ENCODE measurements at places on chromosomes 6 and 20.

DNA sequence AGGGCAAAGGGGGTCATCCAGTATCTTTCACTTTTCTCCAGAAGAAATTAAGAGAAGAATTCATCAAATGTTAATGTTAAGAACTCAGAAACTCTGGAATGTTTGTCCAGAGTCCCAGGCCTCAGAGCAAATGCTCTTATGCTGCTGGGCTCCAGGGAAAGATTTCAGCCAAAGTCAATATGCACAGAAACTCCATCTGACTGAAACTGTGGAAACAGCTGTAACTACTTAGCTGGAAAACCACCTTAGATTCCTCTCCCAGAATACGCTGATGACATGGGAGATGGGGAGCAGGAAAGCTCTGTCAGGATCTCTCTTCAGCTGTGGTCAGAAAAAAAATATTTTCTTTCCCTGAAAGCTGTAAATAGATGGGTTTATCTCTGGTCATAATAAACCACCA, 559.6 kb downstream of the RFPL4B start:
- DNase-seq, result no peak

GRCh38 chr6:124977067-124977908, 15.1 kb downstream of the RNF217 start:
- no peak for DNase-seq

- DNase-seq, result no peak
These were observed 191.7 kb upstream of the HSF2 start for GRCh38 chr6:122207794-122208193.

GRCh38 chr6:3561725-3562124, 104.9 kb upstream of the SLC22A23 start:
- no peak for DNase-seq

- peak; percentile 45 for DNase-seq
These were observed 413 bp downstream of the PTPRA start for GRCh38 chr20:2873747-2874041.

GRCh38 chr20:31568041-31568731, 36.9 kb upstream of the ID1 start:
- DNase-seq, result no peak

DNA sequence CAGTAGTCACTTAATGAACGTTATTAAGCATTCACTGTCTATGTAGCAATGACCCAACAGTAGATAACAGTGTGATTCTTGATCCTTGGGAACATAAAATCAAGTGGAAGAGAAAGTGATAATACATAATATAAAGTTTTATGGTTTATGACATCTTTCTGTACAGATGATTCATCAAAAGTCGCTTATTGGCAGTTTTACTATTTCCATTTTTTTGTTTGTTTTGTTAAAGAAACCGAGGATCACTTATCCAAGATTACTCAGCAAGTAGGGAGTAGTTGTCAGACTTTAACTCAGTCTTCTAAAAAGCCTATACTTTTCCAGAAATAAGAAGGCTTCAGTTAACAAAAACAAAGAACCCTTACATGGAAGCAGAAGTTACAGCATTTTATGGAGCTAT, 260.8 kb downstream of the ZFAND3 start:
- DNase-seq, result no peak

- DNase-seq, result no peak
These were observed 31.1 kb downstream of the NFYA start for GRCh38 chr6:41103847-41104246.

DNA sequence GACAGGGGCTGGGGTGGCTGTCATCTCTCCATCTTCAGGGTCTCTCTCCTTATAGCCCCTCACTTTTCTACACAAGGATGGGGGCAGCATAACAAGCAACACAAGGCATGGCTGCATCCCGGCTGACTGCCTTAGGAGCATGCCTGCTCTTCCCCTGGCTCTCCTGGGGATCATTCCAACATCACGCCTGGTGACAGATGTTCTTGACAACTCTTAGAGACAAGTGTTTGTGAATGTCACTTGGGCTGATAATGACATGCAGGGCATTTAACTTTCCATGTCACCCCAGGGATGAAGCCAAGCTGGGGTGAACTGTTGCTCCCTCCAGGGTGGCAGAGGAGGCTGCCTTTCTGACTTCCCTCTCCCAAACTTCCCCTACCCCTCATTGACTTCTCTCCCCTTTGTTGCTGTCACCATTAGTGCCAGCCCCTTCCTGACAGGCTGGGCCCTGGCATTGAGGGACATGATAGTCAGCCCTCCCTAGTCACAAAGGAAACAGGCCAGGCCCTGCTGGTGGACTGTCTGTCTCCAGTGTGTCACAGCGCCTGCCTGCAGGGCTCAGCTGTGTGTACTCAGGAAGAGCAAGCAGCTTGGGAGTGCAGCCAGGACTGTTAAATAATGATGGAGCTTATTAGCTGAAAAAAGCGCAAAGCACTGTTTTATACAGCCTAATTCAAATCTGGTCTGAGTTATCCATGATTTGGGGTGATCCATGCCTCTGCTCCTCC, 161.8 kb downstream of the LRFN2 start:
- no peak for DNase-seq

GRCh38 chr6:132204591-132204990, 196.7 kb downstream of the MOXD1 start:
- DNase-seq, result no peak

DNA sequence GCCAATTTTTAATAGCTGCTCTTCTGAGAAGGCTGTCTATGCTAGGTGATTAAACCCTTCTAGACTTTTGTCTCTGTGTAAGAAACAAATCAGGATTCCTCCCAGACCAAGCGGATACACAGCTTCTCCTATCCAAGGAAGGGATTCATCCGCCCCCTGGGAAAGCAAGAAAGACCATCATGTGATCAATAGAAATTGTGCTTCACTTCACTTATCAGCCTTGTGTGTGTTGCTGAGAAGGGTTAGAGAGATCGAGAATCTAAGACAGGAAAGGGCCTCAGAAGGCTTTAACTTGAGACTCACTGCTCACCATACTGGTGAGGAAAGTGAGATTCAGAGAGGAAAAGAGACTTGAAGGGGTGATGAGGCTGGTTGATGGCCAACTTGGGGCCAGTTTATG, 1.5 kb downstream of the ABCC10 start:
- no peak for DNase-seq

DNA sequence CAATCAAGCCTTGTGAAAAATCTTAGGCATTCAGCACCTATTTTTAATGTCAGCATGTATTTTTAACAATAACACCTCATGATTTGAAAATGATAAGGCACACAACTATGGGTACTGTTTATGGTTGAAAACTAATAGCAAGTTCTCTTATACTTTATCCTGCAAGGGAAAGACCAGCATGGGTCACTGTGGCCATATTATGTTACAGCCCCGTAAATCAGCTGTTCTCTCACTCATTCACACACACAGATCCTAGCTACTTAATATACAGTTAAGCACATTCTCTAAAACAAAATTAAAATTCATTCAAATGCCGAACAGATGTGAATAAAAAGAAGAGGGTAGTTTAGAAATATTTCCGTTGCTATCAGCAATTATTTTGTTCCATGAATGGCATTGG, 224.4 kb downstream of the OGFRL1 start:
- DNase-seq, result no peak

DNA sequence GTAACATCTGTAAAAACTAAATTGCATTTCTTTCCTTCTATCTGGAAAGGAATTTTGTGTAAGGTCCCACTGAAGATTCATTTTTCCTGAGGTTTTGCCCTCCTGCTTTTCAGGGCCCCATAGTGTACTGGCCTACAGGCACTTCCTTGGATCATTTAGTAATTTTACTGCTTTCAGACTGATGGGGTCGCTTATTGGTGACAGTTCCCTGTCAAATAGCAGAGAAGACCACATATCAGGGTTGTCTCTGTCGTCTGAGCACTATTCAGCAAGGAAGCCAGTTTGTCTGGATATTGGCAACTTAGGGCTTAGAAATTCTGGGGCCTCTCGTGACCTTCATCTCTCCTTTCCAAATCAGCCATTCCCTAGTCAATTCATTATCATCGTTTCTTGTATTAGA, 3.5 kb downstream of the GRM1 start:
- no peak for DNase-seq

DNA sequence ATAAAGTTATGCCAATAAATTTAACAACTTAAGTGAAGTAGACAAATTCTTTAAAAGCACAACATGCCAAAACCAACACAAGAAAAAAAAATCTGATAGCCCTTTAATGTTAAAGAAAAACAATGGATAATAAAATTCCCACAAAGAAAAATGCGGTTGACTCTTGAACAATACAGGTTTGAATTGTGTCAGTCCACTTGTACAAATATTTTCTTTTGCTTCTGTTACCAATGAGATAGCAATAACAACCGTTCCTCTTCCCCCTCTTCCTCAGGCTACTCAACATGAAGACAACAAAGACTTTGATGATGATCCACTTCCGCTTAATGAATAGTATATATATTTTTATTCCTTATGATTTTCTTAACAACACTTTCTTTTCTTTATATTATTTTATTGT, 283.9 kb upstream of the MAN1A1 start:
- DNase-seq, result no peak

DNA sequence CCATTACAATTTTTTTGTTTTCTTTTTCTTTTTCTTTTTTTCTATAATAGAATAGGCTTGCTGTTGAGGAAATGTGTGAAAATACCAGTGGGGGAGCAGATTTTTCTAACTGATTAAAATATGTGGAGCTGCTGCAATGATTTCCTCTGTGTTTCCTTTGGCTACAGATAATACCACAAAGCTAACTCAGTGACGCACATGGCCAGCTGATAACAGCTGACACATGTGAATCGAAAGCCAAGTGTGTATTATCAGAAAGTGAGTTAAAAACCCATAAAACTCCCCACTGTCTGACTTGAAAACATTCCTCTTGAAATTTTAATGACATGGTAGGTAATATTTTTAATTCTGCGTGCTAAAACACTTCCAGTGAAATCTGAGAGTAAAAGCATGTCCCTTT, 70.8 kb upstream of the AHI1 start:
- peak; percentile 66 for DNase-seq

DNA sequence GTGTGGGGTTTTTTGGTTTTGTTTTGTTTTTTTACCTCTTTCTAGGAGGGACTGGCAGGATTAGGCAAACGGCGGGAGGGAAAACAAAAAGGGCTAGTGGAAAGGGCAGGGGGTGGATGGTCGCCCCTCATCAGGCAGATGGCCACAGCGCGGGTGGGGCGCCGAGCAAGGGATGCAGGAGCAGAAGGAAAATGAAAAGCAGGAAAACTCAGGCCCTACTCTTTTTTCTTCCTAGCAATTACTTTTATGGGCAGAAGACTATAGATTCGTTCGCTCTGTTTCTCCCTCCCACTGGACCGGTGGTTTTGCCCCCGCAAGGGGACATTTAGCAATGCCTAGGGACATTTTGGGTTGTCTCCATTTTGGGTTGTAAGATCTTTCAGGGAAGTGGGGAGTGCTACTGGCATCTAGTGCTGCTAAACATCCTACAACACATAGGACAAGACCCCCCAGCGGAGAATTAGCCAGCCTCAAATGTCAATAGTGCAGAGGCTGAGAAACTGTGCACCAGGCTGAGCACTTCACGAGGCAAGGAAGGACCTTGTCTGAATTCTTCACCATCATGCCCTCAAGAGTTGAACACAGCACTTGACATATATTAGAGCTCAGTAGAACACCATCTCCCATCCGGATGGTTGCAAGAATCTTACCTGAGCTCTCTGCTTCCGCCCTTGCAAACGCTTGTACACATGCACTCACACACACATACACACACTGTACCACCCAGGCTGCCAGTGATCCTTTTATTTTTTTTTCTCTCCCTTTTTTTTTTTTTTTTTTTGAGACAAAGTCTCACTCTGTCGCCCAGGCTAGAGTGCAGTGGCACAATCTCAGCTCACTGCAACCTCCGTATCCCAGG, 4.8 kb upstream of the ZMYND8 start:
- no peak for DNase-seq

- DNase-seq, result no peak
These were observed 245.4 kb downstream of the PTPRK start for GRCh38 chr6:128275030-128275429.

DNA sequence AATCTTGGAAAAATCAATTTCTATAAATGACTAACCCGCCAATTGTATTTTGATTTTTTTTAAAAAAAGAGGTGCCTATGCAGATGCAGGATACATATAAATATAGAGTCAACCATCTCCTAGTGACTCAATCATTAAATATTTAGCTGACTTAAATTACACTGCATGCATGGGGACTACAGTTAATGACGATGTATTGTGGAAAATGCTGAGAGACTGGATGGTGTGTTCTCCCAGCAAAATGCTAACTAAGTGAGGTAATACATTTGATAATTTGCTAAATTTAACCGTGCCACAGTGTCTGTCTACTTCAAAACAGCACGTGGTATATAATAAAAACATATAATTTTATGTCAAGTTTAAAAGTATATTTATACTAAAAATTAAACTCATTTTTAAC, 341.6 kb downstream of the PRKN start:
- DNase-seq, result no peak

GRCh38 chr6:167988945-167989841, 8.3 kb upstream of the KIF25 start:
- no peak for DNase-seq

DNA sequence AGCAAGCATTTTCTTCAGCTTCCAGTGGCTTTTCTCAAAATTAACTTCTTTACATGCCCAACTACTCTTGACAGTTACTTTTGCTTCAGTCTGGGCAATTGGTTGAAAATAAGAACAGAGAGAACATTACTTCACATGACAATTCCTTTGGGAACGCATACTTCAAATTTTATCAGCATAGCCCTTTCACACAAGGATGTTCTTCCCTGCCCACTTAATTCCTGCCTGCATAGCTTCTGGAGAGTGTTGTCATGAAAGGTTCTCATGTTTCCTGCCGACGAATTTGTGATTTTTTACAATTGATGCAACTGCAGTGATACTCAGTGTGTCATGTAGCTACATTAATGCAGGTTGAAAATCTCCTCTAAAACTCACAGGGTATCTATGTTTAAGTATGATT, 22.0 kb upstream of the SNRNP48 start:
- no peak for DNase-seq

GRCh38 chr6:159380114-159380513, 210.9 kb downstream of the FNDC1 start:
- DNase-seq, result no peak

DNA sequence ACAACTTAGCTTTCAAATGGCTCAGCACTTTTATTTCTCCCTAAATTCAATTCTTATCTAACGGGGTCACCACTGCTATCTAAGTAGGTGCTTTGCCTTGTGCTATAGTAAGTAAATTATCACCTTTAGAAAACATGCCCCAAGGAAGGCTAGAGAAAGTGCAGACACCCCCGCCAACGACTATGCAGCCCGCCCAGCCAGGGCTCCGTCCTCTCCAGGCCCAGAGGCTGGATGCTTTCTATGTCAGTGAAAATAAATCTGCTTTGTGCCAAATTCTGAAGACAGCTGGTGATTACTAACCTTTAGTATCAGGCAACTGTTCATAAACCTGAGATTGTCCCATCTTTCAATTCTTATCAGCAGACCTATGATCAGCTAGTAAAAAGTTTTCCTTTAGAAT, 14.3 kb downstream of the KIAA0319 start:
- no peak for DNase-seq
